ENCODE measurements at places on chromosomes 4 and X.

GRCh38 chr4:110183643-110184042 is 14.8 kb downstream of the ELOVL6 start:
- no peak for DNase-seq

DNA sequence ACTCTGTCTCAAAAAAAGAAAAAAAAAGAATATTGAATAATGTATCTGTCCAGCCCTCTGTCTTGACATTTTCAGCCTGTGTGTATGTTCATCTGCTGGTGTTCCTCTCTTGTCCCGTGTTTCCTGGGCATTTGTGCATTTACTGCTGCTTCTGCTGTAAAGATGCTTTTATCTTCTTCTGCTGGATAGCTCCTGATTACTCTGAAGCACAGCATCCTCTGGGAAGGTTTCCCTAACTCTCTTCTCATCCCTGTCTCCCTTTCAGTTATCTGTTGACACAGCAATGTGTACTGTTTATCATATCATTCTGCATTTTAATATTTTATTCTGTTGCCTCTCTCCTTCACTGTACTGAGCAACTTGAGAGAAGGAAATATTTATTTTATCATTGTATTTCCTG is 74.2 kb upstream of the HPGD start:
- DNase-seq, result no peak

DNA sequence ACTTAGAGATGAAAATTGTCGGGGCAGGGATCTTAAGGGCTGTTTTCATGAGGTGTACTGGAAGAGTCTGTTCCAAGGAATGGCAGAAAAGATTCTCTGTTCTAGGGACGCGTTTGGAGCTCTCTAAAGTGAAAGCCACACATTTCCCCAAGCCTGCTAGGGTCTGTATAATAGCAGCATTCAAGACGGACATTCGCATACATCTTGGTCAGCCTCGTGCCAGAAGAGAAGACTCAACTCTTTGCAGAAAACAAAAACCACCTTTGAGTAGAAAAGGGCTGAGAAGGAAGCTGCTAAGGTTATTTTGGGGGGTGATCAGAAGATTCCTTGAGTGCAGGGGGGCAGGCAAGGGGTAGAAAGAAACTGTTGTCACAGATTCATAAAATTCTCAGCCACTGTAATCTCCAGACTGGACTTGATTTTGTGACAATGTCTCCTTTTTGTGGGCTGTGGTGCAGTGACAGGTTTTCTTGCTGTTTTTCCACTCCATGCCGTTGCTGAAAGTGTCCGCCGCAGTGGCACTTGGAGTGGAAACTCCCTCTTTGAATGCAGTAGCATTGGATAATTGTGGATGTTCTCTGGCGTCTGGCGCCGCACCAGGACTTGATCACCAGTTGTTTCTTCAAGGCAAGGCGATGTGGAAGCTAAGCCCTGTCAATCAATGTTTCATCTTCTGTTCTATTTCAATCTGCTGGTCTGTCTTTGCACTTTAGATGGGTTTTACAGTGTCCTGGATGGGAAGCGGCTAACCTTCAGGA is 2.9 kb downstream of the GYG2 start:
- DNase-seq, result no peak

DNA sequence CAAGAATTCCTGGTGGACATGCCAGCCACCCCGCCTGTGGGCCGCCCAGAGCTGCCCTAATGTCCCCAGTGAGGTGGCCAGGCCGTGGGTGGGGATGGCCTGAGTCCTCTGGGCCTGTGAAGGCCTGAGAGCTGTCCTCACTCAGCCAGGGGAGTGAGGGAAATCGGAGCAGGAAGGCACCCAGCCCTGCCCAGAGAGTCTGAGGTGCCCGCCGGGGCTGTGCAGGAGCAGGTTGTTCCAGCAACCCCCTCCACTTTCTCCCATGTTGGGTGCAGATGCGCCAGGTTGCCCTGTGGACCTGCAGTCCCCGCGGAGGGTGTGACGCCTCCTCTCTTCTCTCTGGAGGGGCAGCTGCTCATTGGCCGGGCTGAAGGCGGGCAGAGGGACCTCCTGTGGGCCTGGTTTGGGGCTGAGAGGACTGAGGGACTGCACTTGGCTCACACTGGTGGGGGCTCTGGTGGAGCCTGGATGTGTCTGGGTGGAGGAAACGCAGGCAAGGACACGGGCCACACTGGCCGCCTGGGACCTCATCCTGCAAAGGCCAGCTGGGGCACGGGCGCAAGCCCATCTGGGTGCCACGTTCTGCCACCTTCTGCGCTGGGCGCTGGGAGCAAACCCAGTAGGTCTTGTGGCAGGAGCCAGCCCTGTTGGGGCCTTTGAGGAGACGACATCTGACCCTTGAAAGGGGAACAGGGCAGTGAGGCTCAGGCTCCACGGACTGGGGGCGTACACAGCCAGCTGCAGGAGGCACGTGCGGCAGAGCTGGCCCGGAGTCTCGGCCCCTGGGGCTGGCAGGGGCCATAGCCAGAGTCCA is 14.0 kb downstream of the DOK7 start:
- no peak for DNase-seq

- no peak for DNase-seq
Observed at GRCh38 chrX:154516656-154517100, 646 bp upstream of the FAM3A start.

DNA sequence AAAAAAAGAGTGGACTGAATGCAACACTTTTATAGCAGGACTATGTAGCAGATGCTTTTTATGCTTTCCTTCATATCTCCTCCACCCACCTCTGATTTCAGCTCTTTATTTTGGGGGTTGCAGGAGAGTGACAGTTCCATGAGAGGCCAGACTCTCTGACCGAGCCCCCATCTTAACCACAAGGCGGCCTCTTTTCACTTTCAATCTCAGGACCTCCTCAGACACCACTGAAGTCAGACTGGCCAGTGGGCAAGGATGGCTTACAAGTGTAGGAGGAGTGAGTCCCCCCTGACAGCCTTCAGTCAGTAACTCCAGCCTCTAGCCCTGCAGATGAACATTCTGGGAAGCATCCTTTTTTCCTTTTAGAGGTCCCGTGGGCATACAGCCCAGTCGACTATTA is 140.8 kb downstream of the FRAS1 start:
- DNase-seq, result no peak

- DNase-seq, result no peak
Observed at GRCh38 chr4:2085496-2085901, 26.4 kb downstream of the NAT8L start.

GRCh38 chr4:150207871-150208270 is 129.6 kb downstream of the DCLK2 start:
- DNase-seq, result no peak

DNA sequence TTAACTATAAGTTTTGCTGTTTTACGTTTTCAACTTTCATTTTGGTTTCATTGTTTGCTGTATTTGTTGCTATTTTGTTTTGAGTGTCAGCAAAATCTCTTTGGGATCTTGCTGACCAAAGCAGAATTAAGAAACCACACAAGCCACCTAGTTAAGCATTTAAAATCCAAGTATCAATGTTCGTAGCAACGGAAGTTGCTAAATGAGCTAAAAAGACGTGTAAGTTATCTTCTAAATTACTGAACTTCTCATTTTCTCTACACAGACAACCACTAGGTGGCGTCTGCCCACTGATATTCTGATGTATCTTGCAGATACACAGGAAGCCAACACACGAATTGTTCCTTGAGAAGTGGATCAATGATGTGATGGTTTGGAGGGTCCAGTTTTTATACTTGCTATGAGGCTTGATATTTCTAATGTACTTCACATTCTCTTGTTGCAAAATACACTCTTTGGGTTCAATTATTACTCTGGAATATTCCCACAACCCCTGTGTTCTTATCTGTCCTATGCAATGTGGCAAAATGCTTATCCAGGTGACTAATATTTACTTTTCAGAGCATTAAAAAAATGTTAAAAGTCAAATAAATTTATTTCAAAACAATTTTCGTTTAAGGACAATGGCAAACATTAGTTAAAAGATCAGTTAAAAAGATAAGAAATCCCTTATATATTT is 250.5 kb downstream of the TECRL start:
- no peak for DNase-seq

DNA sequence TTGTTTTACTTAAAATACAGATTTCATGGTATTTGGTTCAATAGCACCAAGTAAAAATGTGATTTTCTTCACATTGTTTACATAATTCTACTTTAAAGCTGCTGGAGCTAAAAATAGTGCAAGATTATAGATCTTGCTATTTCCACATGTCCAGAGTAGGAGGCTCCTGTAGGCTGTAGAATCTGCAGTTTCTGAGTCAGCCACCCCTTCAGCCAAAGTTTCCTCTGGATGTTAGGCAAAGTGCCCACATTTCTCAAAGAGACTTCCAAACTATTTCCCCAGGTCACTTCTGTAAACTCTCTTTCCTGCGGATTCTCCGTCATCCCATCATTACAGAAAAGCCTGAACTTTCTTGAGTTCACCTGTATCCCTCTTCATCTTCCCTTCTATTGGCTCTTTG is 342.5 kb upstream of the FSTL5 start:
- no peak for DNase-seq

- no peak for DNase-seq
Observed at GRCh38 chr4:100509386-100509785, 8.4 kb downstream of the EMCN start.

DNA sequence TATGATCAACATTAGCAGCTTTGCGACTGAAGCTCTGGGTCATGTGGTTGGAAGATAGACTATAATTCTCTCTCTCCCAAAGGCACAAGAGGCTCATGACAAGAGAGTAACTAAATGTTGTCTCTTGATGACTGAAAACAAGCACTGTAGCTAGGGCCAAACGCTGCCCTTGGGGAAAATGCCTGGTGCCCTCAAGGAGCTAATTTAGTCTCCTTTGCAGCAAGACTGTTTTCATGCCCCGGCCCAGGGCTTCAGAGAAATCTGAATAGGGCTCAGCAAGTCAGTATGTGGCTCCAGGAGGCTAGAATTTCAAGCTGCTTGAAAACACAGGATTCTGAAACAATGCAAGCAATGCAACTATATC is 411.9 kb downstream of the GPAT3 start:
- DNase-seq, result no peak

GRCh38 chr4:149294601-149295000 is 521.0 kb downstream of the IQCM start:
- no peak for DNase-seq

DNA sequence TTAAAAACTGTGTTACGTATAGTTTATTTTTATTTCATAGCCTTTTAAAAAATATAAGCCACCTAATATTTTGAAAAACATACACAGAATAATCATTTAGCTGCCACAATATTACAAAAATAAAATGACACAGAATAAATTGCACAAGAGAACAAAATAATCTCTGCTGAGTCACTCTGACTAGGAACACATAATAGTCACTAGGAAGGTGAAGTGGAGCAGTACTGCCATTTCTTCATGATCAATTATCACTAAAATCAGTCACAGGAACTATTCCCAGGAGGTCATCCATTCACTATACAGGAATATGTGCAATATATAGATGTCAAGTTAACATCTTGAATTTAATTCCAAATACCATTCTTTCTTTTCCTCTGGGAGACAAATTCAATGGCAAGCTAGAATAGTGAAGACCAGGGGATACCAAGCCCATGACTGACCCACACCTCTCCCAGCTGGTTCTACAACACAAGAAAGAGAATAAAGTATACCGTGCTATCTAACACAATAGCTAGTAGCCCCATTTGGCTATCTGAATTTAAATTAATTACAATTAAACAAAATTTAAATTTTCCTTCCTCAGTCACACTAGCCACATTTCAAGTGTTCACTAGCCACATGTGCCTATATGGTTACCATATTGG is 5.9 kb downstream of the SMIM43 start:
- no peak for DNase-seq

- DNase-seq, result no peak
Observed at GRCh38 chr4:48596336-48596735, 106.3 kb downstream of the ZAR1 start.

GRCh38 chr4:82560853-82561785 is 669 bp downstream of the TMEM150C start:
- no peak for DNase-seq

- no peak for DNase-seq
Observed at GRCh38 chr4:26127851-26128337, 192.9 kb upstream of the RBPJ start.

- no peak for DNase-seq
Observed at GRCh38 chrX:32010212-32010611, 938.4 kb upstream of the FTHL17 start.

DNA sequence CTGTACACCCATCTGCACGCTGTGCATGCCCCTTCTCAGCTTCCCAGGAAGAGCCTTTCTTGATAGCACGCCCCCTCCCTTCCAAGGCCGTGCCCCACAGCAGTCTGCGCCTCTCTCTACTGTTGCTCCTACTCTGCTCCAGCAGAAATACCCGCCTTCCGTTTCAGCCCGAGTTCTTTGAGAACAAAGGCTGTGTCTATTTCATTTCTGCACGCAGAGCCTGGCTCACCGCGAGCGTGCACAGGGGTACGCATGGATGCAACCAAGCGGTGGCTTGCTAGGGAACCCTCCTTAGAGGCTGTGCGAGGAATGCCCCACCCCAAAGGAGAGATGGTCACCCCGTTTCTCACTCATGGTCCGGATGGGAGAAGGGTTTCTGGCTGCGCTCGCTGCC is 485 bp downstream of the AADAT start:
- no peak for DNase-seq

DNA sequence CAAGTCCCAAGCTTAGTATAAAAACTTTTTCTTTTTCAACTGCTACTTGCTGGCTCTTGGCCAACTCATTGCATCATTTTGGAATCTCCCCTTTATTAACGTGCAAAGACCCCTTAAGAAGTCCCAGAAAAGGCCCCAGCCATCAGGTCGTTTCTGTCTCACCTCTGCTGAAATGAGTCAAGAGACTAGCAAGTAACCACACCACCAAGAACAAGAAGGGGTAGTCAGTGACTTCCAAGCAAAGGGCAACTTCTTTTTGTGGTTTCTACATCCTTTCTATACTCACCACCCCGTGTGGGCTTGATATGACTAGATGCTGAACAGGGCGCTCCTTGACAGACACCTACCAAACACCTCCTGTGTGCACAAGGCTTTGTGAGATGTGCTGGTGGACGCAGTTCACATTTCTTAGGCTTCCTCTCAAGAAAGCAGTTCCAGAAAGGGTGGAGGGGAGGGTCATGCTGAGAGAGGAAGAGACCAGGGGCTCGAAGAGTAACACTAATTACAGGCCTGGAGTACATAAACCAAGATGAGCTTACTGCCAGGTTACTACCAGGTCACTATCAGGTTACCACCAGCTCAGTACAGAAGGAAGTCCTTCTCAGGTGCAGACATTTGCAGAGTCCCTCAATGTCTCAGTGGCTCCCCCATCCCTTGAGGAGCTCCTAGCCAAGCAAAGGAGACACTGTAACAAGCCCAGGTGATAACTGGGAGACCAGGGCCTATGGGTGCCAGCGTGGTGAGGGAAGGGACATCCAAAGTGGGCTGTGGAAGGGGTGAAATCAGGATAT is 19.3 kb downstream of the JAKMIP1 start:
- DNase-seq, result no peak

DNA sequence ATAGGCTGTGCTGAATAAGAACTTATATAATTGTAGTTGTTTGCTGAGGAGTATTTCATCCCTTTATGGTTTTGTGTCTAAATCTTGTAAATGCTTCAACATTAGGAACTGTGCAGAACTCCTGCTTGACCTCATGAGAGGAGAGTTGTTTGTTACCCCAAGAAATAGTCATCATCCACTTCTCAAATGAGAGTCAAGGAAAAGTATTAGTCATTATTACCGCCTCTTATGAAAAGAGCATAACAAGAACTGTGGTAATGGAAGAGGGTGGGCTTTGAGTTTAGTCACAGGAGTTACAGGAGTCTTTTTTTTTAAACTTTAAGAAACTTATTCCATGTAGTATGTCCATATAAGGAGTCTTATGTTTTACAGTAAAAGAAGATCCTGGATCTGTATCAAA is 132.9 kb downstream of the RAP1GDS1 start:
- DNase-seq, result no peak
